ENCODE measurements at places on chromosomes 1 and 21. TPM values are rescaled to one million over a fixed set of nuclear protein-coding genes. Genes with fewer than 3 reads are reported as not detected.

The GPR25 gene
- not detected for total RNA-seq

- no peak for DNase-seq
Measured at GRCh38 chr1:43814401-43814800, 107.1 kb downstream of the ST3GAL3 start.

DNA sequence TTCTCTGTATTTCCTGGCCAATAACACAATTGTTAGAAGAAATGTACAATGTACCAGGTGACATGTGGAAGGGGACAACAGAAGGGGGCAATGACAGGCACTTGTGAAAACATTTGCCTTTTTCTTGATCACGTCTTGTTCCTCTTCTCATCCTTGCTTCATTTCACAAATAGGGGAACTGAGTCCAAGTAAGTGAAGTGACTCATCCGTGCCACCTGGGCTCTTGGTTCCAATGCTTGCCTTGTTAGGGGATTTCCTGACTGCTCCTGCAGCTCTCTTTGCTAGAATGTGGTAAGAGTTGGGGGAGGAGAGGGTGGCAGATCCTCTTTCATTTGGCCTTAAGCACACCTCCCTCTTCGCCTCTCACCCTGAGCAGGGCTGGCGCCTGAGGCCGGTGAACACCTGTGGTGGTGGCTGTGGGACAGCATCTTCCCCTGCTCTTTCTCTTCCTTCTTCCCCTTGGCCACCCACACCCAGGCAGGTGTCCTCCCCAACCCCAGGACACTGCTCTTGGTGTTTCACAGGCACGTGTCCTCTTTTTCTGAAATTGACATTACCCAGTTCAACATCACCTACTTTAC, 2.2 kb upstream of the RHEX start:
- no peak for DNase-seq

DNA sequence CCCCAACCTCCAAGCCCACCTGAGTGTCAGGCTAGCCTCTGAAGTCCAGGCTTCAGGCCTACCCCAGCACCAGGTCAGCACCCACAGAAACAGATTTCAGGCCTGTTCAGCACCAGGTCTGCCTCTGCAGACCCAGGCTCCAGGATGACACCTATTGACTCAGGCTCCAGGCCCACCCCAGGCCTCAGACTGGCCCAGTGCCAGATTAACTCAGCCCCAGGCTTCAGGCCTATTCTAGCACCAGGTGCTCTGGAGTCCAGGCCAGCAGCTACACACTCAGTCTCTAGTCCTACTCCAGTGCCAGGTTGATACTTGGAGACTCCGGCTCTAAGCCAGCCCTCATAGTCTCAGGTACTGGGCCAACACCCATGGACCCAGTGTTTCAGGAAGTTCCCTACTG, 541.7 kb upstream of the PBX1 start:
- DNase-seq, result no peak

- DNase-seq, result no peak
Measured at GRCh38 chr1:229620876-229621275, 5.0 kb downstream of the TAF5L start.

The IL22RA1 gene
- 0.35 TPM for total RNA-seq
